ENCODE measurements at places on chromosomes 12 and 14.

DNA sequence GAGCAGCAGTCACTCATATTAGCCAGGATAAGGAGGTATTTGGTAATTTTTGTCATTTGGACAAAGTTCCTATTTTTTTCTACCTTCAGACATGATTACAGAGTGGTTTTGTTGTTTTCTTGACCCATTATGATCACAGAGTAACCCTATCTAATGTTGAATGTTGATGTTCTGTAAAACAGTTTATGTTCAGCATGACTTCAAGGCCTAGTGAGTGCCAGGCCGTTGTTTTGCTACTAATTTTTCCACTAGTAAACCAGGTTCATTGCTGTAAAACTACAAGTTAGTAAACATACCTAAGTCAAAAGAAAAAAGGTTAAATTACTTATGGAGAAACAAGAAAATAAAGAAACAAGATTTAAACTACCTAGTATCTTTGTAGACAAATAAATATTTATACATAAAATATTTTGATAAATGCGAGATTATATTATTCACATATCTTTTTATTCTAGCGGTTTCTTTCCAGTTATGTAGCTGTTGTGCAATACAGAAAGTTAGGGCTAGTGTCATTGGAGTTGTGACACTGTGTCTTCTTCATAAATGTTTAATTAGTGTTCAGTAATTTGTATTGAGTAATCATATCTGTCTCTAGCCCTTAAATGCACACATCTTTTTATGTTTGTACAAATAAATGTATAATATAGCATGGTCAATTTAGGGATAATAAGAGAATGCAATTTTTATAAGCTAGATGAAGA is 16.5 kb downstream of the ETNK1 start:
- no peak for DNase-seq

DNA sequence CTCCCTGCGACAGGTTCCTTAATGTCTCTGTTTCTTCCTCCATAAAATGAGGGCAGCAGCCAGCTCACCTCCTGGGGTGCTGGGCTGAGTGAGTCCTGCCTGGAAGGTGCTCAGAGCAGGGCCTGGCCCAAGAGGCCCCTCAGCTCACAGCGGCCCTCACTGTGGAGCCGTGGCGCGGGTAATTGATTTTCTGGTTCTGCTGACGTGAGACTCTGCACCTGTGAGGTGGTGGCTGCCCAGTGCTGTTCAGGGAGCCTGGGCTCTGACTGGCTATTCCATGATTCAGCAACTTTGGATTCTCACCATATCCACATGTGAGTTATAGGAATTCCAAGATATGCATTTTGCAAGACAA is 266.6 kb downstream of the ADGRD1 start:
- no peak for DNase-seq

GRCh38 chr12:106171117-106171750 is 32.5 kb upstream of the NUAK1 start:
- DNase-seq: no peak

- no peak for DNase-seq
Measured at GRCh38 chr14:100589071-100589759, 2.0 kb upstream of the BEGAIN start.

- no peak for DNase-seq
Measured at GRCh38 chr14:78005325-78005724, 164.8 kb upstream of the NRXN3 start.

GRCh38 chr14:61511558-61511948 is 183.8 kb upstream of the HIF1A start:
- DNase-seq: peak; percentile 39

GRCh38 chr12:115570069-115570777 is 707.3 kb downstream of the MED13L start:
- no peak for DNase-seq

DNA sequence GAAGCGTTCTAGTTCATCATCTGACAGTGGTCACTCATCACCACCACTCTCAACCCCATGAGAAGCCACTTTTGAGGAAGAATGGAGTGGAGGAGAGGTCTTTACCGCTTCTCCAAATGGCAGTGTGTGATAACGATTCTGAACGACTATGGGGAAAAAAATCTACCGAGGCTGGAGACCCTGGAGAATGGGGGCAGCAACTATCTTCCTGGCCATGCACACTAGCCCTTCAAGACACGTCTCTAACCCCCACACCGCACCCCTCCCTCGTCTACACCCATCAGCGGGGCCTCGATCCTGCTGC is 365 bp downstream of the ING4 start:
- DNase-seq: no peak

GRCh38 chr12:113221997-113222729 is 899 bp downstream of the TPCN1 start:
- no peak for DNase-seq

DNA sequence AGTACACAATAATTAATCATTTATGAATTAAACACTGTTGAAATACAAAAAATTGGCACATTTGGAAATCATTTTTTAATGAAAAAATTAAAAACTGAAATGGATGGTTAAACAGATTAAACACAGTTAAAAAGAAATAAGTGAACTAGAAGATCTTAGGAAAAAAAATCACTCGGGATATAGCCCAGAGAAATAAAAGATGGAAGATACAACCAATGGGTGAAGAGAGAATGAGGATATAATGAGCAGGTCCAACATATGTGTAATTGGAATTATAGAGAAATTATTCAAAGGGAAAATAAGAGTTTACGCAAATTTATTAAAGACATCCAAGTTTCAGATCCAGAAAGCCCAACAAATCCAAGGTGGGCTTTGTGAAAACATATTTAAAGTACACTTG is 6.1 kb downstream of the GPR137C start:
- DNase-seq: no peak

DNA sequence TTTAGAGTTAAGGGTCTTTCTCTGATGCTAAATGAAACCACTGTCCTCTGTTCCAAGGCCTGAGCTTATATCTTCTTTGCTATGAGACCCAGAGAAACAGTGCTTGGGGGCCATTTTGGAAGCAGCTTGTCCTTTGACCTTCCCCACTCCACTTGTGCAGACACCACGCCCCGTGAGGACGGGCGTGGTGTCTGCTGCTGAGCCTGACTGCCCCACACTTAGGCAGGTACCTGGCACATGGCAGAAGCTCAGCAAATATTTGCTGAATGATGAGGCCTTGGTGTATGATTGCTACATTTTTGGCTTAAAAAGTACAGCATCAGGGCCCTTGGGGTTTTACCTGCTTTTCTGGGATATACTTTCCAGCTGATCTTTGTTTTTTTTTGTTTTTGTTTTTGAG is 69.9 kb downstream of the RASSF3 start:
- no peak for DNase-seq

DNA sequence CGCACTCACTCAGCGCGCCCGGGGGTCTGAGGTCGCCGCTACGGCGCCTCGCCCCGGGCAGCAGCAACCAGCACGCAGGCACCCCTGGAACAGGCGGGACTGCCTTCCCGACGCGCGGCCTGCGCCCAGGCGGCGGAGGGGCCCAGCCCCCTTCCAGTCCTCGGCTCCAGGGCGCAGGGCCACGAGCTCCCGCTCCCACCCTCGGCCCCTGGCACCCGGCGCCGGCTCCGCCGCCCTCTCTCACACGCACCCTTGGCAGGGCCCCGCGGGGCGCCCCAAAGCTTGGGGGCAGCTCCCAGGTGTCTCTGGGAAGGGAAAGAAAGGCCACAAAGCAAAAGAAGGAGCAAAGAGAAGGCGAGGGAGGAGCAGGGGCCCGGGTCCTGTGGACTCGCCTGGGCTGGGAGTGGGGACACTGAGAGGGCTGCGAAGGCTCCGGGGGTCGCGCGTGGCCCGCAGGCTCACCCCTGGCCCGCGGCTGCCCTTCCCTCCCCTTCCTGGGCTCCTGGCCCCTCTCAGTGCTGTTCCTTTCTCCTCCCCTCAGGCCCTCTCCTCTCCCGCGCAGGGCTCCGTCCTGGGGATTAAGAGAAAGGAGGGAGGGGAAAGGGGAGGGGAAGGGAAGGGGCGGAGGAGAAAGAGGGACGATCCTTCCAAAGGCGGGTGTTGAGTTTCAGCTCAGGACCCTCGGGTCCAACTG is 907 bp upstream of the EFS start:
- no peak for DNase-seq

- no peak for DNase-seq
Measured at GRCh38 chr12:69149270-69149669, 90.1 kb upstream of the CPSF6 start.

- DNase-seq: no peak
Measured at GRCh38 chr14:72366619-72367018, 434.4 kb downstream of the RGS6 start.

- DNase-seq: no peak
Measured at GRCh38 chr12:24945039-24945438, 3.9 kb downstream of the BCAT1 start.

GRCh38 chr12:40058721-40059190 is 47.1 kb downstream of the SLC2A13 start:
- no peak for DNase-seq

- DNase-seq: no peak
Measured at GRCh38 chr12:38424436-38424835, 107.9 kb downstream of the ALG10B start.

- DNase-seq: no peak
Measured at GRCh38 chr14:97407701-97408407, 610.7 kb downstream of the VRK1 start.

DNA sequence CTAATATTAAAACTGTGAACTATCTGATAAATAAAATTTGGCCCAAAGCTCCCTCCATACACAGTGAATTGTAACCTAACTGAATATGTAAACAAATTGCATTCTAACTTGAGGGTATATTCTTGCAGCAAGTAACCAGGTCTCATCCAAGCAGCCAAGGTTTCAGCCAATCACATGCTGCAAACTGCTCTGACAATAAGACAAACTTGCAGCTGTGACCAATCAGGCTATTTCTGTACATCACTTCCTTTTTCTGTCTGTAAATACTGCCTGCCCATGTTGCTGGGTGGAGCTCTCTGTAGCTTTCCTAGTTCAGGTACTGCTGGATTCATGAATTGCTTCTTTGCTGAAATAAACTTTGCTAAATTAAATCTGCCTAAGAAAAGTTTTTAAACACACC is 499.0 kb downstream of the GALC start:
- no peak for DNase-seq

GRCh38 chr12:91178781-91179180 is 3.8 kb downstream of the DCN start:
- DNase-seq: no peak

All from CD8-positive, alpha-beta memory T cell (primary cell).